ENCODE measurements at places on chromosomes 11 and 22.

GRCh38 chr22:30665786-30666185 is 1.9 kb downstream of the DUSP18 start:
- no peak for DNase-seq

DNA sequence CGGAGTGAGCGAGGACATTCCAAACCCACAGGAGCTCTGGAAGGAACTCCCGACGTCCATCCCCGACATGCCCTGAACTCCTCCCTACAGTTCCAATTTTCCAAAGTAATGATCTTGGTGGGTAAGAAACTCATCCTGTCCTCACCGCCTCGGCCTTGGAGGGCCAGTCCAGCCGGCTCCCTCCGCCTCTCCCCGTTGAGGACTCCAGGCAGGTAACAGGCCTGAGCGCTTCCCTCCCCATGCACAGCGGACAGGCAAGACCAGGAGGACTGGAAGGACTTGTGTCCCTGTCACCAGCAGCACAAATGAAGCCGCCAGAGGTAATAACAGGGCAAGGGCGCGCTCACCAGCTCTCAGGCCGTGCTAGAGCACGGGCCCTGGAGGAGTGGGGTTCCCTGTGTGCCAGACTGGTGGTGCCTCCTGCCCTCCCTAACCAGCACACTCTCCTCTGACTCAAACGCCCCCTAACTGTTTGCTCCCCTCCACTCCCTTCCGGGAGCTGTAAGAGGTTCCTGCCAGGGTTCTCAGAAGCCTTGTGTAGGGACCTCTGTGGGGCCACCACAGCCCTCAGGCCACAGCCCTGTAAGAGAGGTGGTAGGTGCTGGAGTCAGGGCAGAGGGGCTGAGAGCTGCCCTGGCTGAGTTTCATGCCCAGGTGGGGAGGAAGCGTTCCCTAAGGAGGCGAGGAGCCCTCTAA is 17.1 kb downstream of the OVOL1 start:
- no peak for DNase-seq

DNA sequence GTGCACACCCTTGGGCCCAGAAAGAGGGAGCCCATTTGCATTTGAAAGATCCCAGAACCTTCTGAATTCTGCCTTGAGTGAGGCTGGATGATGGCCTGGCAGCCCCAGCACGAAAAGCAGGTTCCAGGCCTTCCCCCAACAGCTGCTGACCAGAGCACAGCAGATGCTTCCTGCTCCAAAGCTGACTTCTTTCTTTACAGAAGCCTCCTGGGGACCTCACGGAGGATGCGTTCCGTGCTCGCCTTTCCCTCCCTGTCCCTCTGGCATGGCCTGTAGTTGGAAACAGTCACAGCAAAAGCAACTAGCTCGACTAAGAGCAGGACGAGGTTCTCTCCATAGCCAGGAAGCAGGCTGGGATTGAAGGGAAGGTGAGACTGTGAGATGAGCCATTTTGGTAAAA is 107.7 kb upstream of the B3GAT1 start:
- DNase-seq, result no peak

DNA sequence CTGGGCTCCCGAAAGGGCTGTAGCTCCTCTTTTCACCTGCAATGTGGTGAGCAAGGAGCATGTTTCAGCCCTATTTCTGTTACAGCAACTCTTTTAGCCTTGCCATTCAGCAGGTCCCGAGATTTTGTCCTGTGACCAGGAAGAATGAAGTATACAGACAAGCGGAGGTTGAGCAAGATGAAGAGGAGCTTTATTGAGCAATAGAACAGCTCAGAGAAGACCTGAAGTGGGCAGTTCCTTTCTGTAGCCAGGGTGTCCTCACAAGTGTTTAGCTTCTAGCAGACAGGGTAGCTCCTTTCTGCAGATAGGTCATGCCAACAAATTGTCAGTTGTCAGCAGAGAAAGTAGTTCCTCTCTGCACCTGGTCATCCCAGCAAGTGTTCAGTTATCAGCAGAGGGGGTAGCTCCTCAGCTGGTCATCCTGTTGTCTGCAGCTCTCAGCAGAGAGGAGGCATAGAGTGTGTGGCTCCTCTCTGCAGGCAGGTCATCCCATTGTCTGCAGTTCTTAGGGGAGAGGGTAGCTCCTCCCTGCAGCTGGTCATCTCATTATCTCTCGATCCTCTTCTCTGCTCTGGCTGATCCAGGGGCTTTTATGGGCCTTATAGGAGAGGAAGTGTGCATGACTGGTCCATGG is 5.4 kb upstream of the OR56A4 start:
- DNase-seq, result no peak

GRCh38 chr11:68792400-68792966 is 41.2 kb upstream of the TESMIN start:
- no peak for DNase-seq

GRCh38 chr11:132486060-132486459 is 1046.2 kb downstream of the OPCML start:
- DNase-seq, result no peak

GRCh38 chr22:48718818-48719500 is 1108.7 kb downstream of the BRD1 start:
- DNase-seq, result no peak

- DNase-seq, result no peak
Observed at GRCh38 chr22:26681395-26681821, 24.0 kb downstream of the MIAT start.

- DNase-seq, result no peak
Observed at GRCh38 chr22:44838316-44839016, 86.1 kb downstream of the ARHGAP8 start.

- DNase-seq, result no peak
Observed at GRCh38 chr22:35783943-35784614, 66.4 kb downstream of the APOL5 start.

DNA sequence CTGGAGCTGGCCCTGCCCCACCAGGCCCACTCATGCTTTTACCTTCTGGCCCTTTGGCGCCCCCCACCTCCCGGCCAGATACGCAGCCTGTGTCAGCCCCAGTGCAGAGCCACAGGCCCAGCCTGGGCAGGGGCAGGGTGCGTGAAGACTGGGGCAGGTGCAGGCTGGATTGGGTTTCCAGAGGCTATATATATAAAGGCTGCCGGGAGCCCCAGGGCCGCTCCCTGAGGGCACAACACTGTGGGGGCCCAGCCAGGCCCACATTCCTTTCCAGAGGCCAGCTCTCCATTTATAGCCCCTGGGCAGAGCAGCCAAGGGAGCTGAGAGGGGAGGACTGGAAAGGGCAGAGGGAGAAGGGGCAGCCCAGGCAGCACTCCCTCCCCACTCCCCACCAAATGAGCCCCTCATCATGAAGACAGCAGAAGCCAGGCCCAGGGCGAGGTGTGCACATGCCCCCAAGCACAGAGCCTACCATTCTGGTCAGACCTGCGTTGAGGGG is 5.0 kb upstream of the MYOD1 start:
- no peak for DNase-seq

DNA sequence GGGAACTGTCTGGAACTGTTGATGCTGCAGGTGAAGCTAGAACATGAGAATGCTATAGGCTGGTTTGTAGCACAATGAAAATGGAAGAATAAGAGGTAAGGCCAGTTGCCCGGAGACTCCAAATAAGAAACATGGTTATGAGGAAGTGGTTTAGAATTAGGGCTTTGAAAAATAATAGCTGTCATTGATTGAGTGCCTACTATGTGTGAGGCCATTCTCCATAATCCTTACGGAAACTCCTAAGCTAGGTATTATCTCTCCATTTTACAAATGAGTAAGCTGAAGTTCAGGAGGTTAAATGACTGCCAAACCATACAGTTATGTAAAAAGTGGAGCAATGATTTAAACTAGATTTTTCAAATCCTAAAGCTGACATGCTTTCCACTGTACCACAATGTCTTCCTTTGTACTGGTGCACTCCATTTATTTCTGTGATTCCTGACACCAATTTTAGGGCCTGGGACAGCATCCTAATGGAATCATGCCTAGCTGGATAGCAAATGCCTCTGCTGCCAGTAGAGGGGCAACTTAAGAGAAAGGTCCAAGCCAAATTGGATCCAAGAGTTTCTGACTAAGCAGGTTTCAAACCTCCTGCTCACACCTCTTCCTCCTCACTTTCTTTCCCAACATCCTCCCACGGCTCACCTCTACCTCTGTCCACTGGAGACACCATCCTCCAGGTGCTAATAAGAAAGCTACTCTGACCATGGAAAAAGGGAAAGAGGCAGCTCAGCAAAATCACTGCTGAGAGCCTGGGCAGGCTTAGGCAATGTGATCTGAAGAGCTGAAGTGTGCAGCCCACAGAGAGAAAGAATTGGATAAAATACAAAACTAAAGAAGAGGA is 46.9 kb upstream of the PICALM start:
- no peak for DNase-seq

DNA sequence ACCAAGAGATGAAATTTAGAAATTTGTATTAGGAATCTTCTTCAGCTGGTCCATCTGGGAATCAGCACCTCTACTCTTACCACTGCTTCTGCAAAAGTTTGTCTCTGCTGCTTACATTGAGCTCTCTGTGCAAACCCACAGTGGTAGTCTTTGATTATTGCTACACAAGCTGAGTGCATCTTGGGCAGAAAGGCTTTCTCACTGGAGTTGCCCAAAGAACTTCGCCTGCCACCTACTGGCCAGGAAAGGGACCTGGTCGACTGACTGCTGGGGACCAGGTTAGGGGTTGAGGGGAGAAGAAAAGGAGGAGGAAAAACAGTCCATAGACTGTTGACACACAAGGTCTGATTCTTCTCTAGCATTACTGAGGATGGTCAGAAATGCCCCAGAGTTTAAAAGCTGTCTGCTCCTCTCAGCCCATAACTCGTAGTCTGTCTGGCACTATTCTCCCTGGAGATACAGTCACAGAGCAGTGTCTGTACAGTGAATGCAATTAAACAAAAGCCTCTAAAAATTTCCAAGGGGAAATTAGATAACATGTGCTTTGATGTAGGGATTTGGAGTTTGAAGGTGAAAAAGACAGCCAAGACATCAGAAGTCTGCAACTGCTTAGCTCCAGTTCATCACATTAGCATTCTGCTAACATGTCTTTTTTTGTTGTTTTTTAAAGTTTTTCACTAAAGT is 215.0 kb upstream of the CTSC start:
- peak; percentile 33 for DNase-seq

DNA sequence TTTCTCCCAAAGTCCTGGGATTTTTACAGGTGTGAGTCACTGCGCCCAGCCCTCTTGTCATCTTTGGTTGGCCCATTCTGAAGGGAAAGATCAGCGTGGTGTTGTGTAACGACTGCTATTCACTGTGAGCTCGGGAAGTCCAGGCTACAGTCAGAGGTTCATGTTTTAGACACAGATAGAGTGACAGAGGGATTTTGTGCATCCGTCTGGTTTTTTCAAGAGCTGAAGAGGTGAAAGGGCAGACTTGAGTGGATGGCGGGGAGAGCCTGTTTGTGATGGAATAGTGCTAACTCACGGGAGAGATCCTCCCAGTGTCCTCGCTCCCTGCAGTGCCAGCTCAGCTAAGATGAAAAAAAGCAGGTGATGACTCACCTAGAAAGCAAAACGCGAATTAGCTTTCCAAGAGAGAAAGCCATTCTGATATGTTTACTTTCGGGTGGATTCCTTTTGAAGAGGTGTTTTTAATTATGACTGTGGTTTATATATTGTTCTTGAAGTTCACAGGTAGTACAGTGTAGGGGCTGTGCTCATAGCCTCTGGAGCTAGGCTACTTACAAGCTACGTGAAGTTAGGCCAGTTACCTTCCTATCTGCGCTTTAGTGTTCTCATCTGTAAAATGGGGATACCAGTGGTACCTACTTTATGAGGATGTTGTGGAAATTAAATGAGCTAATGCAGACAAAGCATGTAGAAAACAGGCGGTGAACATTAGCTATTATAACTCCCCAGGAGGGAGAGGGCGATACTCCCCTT is 67.2 kb downstream of the C11orf91 start:
- no peak for DNase-seq

GRCh38 chr22:38347944-38348750 is 30.9 kb upstream of the CSNK1E start:
- DNase-seq, result no peak

GRCh38 chr11:84564180-84564866 is 1062.8 kb downstream of the DLG2 start:
- no peak for DNase-seq

DNA sequence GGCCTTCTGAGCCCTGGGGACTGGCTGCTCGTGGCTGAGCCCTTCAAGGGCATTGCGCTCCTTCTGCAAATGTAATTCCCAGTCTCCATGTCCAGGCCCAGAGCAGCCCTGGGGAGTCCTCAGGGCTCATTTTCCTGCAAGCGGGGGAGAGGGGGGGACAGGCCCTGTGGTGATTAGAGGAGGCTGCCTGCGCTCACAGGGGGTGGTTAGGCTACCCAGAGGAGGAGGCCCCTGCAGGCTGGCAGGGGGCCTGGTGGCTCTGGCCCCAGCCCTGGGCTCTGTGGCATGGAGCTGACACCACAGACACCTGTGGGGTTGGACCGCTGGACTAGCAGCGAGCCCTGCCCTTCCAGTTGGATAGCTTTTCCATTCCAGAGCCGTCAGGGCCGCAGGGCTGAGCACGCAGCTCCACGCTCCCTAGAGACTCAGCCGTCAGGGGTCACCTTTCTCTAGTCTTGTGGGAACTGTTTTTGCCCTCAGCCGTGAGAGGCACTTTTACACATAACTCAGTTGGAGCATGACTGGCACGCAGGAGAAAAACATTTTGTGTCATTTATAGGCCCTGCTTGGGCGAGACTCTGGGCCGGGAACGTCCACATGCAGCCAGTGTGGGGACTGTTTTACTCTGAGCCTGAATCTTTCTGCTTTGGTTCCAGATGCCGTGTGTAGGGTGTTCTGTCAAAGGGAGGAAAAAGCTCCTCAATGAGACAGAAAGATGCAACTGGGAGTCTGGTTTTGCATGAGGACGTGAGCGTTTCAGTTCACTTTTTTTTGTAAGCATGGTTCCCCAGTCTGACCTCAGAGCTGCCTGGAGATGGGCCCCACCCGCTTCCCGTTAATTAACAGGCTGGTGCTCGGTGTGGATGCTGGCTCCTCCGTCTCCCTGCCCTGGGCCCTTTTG is 58.1 kb downstream of the LRP5 start:
- DNase-seq, result no peak

DNA sequence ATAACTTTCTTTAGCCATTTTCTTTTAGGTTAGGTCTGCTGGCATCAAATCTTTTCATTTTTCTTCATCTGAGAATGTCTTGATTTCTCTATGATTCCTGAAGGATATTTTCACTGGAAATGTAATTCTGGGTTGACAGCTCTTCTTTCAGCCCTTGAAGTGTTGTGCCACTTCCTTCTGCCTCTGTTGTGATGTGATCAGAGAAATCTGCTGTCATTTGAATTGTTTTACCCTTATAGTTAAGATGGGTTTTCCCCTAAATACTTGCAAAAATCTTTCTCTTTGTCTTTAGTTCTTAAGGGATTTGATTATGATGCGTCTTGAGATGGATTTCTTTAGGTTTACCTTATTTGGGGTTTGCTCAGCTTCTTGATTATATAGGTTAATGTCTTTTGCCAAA is 23.0 kb downstream of the USP47 start:
- no peak for DNase-seq

- no peak for DNase-seq
Observed at GRCh38 chr22:45502215-45503049, at the start of gene FBLN1. Gene FBLN1 (plus strand): TSS chr22:45502883. CDS start chr22:45502986, 103 bp downstream.

DNA sequence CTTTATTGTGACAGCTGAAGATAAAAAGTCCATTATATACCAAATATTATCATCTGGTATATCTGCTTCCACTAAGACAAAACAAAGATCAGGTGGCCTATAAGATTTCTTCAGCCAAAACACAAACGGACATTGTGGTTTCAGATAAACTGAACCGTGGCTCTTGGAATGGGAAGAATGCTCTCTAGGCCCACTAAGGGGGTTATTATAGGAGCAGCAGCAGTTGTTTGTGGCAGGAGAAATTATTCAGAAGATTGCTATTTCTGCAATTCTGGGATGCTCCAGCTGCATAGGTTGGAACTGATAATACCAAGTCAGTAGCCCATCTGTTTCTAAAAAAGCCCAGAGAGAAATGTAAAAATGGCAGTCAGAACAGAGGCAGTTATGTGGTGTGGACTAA is 145.3 kb downstream of the NCAM1 start:
- no peak for DNase-seq
